Cardiac muscle cell (in vitro differentiated cells and primary cell): ENCODE measurements at places on chromosomes 6 and 20. TPM values are rescaled to one million over a fixed set of nuclear protein-coding genes. Genes with fewer than 3 reads are reported as not detected.

The KCNK15 gene
- 0.32 TPM in 1 of 2 replicates, not detected in the other for polyA plus RNA-seq

The CAP2 gene
- polyA plus RNA-seq: 262 and 328 TPM in 2 replicates

The SLC17A2 gene
- not detected in 2 replicates for polyA plus RNA-seq

The BMP5 gene
- 127 and 155 TPM in 2 replicates for polyA plus RNA-seq

The RIPPLY2 gene
- polyA plus RNA-seq: 0.49 and 1.2 TPM in 2 replicates

The BEND6 gene
- polyA plus RNA-seq: 0.65 and 0.84 TPM in 2 replicates

The TMEM74B gene
- polyA plus RNA-seq: 10.9 and 12.3 TPM in 2 replicates
